ENCODE measurements at places on chromosomes 3 and 15. TPM values are rescaled to one million over a fixed set of nuclear protein-coding genes. Genes with fewer than 3 reads are reported as not detected.

The SHF gene
- 5.0 TPM for total RNA-seq

The P3H2 gene
- total RNA-seq, result 1.2 TPM

The GPR62 gene
- total RNA-seq, result 0.15 TPM

The SNRPA1 gene
- 27.5 TPM for total RNA-seq

The GRAMD2A gene
- not detected for total RNA-seq

The KIF7 gene
- 2.2 TPM for total RNA-seq

The ISLR gene
- 11.1 TPM for total RNA-seq

The CLRN1 gene
- total RNA-seq, result not detected

The AADACL2 gene
- not detected for total RNA-seq

The ITIH3 gene
- not detected for total RNA-seq

The ARGFX gene
- total RNA-seq, result not detected

The SV2B gene
- total RNA-seq, result 2.5 TPM

The USP13 gene
- 156 TPM for total RNA-seq

The INAFM2 gene
- total RNA-seq, result 55.8 TPM

The ZNF106 gene
- 558 TPM for total RNA-seq

The CADM2 gene
- 2.5 TPM for total RNA-seq

The NANOGP8 gene
- total RNA-seq, result not detected
